ENCODE measurements at places on chromosomes 1 and 21.

DNA sequence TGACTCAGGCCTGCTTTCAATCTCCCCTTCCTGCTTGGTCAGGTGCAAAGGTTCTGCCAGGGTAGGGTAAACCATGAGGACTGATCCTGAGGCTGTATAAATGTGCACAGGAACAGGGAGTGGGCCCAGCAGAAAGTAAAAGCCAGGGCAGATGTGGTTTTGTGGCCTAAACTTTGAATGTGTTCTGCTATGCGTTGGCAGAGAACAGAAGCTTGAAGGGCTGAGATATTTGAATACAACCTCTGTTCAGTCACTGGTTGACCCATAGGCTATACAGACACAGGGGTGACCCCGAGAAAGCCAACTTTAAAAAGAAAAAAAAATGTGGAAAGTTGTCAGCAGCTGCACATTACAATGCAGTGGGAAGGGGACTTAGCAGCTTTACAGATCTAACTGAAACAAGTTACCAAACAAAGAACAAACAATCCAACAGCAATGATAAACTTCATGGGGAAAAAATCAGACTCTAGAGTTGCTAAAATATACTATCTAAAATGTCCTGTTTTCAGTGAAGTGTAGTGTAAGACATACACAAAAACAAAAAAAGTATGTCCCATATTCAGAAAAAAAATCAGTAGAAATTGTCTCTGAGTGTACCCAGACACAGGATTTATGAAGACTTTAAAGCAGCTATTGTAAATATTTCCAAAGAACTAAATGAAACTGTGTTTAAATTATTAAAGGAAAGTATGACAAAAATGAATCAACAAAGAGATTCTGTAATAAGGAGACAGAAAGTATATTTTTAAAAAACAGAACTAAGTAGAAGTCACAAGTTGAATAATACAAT is 216.1 kb downstream of the RPS6KC1 start:
- DNase-seq, result no peak

- DNase-seq, result no peak
Measured at GRCh38 chr1:193525411-193525810, 339.0 kb upstream of the B3GALT2 start.

DNA sequence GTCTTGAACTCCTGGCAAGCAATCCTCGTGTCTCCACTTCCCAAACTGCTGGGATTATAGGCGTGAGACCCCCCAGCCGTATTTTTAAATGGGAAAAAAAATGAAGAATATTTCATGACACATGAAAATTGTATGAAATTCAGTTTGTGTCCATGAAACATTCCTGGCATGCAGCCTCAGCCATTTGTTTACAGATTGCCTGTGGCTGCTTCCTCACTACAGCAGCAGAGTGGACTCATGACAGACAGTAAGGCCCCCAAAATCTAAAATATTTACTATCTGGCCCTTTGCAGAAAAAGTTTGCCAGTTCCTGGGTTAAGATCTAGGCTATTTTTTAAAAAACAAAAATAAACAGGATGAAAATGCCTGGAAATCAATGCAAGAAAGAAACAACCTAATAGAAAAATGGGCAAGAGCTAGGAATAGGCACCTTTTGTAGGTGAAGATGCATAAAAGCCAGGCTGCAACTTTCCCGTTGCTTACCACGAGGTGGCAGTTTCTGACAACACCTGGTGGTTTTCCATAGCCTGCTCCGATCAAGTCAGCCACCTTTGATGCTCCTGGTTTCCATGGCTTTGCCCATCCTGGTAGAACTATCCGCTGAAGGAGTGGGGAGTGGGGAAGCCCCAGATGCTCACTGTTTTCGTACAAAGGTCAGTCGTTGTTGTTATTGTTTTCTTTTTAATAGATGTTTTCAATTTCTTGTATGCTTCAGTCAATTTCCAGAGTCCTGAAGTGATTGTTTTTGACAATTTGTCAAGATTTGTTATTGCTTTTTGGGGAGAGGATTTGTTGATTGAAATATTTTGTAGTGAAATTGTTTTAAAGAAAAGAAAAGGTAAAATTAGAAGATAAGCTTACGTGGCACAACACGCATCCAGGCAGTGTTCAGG is 24.3 kb downstream of the UBE2Q1 start:
- DNase-seq, result no peak

DNA sequence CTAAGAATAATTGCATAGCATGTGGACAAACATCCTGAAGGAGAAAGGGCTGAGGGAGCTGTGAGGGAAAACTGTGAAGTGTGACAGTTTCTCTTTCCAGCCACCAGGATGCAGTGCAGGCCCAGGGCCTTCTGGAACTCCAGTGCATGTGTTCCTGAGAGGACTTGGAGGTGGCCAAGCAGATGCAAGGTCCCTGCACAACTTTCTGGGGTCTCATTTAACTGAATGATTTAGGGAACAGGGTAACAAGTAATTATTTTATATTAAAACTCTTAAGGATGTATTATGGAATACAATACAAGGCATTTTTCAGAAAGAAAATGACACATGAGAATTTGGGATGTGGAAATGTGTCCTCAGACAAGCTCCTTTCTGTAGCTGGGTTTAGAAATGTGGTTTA is 61.2 kb upstream of the MCOLN3 start:
- no peak for DNase-seq

DNA sequence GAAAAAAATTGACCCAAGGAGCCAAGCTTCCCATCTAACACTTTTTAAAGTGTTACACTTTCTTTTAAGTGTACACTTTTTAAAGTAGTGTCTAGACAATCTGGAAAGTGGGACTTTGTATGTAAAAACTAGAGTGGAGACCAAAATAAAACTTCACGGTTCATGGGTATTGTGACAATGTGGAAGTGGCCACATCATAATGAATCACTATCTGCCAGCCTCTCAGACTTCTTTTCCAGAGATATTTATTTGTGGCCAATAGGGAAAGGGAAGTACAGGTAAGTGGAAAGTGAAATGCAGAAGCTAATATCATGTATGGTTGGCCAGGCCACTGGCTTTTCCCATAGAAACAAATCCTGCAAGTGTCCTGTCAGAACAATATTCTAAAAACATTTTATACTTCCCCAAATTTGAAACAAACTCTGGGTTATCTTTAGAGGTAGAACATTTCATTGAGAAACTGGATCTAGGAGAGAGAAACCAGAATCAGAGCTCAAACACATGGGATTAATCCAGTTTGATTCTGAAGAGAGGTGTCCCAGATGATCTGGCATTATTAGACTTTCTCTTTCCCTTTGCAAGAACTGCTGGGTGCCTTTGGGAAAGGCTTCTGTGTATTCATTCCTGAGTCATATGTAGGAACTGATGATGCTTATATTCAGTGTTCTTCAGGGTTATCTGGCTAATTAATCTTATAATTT is 2.0 kb downstream of the TNFSF18 start:
- no peak for DNase-seq

GRCh38 chr1:93701629-93702028 is 20.0 kb upstream of the BCAR3 start:
- DNase-seq, result no peak

- no peak for DNase-seq
Measured at GRCh38 chr1:22645931-22646330, 2.5 kb downstream of the C1QC start.

GRCh38 chr1:31006747-31007146 is 58.8 kb downstream of the PUM1 start:
- DNase-seq, result no peak

- DNase-seq, result no peak
Measured at GRCh38 chr1:8020032-8020431, 6.1 kb downstream of the ERRFI1 start.

DNA sequence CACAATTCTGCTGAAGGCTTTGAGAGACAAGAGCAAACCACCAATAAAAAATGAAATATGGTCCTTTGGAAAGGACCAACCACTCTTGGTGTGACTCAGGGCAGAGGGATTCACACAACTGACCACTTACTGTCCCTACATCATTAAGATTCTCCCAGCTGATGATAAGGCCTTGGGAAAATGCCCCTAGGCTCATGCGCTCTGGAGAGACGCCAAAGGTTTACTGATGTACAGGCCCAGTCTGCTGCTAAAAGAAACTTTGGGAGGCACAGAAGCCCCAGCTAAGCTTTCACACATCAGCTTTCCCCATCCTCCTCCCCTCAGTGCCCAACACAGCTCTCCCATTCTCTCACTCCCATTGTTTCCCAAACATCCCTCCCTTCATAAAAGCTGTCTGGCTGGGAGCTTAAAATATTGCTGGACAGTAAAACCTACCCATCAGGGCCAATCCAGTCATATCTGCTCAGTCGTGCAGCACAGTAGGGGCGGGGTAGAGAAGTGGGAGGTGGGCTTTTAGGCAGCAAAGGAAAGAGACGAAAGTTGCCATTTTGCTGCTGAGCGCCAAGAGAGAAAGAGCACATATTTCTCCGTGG is at the start of gene GJA8:
GJA8 (plus strand) TSS at position 543 of the 593 bp plus-strand sequence. CDS start 5,161 bp downstream, outside the sequence.
- DNase-seq, result no peak

DNA sequence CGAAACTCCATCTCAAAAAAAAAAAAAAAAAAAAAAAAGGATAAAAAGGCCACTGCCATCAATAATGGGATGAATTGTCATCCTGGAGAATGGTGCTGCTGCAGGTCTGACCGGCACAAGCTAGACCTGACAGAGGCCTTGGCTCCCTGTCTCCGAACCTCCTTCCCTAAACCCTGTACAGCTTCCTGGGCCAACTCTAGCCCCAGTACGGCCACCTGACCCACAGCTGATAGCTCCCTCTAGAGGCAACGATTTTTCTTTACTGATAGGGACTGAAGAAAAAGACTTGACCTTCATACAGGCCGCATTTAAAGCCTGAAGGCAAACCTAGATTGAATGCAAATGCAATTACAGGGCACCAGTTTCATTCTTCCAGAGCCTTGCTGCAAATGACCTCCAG is 30.7 kb downstream of the NOL9 start:
- DNase-seq, result no peak

DNA sequence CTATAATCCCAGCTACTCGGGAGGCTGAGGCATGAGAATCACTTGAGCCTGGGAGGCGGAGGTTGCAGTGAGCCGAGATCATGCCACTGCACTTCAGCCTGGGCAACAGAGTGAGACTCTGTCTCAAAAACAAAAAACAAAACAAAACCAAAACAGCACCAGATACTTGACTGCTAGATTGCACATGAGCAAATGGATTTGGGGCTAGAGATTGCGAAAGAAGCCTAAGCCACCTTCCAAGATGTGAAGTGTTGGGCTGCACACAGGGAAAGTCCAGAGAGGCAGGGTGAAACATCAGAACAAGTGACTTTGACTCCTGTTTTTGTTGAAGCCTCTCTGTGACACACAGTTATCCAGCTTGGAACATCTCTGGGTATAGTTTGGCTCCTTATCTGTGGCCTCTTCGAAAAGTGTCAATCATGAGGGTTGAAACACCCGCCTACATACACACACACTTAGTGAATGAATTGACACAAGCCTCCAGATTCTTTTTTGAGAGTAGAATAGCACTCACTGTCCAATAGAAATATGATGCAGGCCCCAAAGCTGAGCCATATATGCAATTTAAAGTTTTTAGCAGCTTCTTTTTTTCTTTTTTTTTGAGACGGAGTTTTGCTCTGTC is 34.2 kb upstream of the GPR137B start:
- DNase-seq, result no peak

GRCh38 chr1:37498872-37499617 is 15.5 kb downstream of the MEAF6 start:
- DNase-seq, result no peak

- no peak for DNase-seq
Measured at GRCh38 chr1:84972377-84972987, 24.4 kb downstream of the MCOLN2 start.

- DNase-seq, result no peak
Measured at GRCh38 chr1:1906185-1907097, 8.6 kb upstream of the CALML6 start.
